Non-pigmented ciliary epithelial cell (primary cell): ENCODE measurements at places on chromosomes 2 and 18.

GRCh38 chr2:145736871-145737270 lies 1217.0 kb upstream of the ZEB2 start:
- no peak for DNase-seq

DNA sequence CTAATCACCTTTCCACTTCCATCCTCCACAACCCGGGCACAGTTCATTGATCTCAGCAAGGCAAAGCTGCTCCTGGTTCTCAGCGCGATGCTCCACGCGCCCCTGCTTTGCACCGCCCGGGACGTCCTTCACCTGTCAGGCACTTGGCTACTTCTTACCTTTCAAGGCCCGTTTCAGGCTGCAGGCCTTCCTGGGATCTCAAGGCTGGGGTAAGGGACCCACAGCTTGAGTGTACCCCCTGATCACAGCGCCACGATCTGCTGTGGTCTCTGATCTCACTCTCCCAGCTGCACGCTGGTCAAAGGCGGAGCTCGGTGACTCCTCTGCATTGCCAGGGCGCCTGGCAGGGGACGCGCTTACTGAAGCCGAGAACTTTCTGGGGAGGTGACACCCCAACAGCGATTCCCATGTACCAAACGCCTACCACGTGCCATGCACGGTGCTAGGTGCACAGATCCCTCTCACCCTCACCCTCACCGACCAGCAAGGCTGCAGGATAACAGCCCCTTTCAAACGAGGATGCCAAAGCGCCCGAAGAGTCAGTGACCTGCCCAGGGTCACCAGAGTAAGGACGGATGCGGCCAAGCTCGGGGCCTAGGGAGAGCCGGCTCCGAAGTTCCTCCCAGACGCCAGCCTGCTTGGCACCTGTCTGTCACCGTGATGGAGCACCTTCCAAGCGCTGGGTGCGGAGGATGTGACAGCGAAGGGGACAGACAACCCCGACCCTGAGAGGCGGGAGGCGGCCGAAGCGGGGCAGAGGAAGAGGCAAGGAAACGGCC lies 818 bp downstream of the ITGB1BP1 start:
- DNase-seq: no peak

DNA sequence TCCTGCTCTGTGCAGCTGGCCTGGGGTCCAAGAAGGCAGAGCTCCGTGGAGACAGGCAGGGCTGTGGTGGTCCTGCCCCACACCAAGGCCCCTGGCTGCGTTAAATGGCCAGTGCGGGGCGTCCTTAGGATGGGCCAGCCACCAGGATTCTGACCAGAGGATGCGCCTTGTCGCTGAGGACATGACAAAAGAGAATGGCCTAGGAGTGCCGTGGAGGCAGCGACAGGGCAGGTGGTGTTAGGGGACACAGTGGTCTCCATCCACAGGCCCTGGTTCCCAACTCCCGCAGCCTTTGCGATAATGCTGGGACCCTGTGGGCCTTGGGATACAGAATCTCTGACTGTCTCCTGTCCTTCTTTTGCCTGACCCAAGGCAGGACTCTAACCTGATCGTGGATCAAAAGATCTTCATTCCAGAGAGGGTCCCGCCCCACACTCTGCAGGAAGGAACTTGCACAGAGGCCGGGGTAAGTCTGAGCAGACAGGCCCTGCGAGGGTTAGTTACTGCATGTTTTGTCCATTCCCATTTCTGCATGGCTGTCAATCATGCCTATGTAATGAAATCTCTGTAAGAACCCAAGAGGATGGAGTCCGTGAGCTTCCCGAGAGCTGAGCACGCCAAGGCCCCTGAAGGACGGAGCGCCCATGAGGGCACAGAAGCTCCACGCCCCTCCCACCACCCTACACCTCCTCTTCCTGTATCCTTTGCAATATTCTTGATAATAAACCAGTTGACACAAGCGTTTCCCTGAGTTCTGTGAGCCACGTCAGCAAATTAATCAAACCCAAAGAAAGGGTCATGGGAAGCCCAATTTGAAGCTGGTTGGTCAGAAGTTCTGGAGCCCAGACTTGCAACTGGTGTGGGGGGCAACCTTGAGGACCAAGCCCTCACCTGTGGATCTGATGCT lies 251.5 kb upstream of the SALL3 start:
- no peak for DNase-seq

DNA sequence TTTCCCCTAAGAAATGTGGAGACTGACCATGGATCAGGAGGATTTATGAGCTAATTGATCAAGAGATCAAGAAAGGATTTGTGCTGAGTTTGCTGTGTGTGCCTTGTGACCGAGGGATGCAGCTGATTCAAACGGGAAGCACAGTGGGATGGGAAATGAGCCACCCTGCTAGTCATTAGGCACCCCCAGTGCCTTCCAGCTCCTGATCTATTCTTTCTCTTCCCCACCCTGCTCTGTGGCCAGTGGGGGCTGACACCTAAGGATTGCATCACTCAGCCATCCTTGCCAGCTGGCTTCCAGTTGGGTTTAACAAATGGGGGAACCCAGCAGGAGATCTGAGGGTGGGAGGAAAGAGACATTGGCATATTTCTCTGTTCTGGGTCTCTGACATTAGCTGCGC lies 132.2 kb upstream of the CXCR4 start:
- no peak for DNase-seq

- no peak for DNase-seq
Measured at GRCh38 chr2:121888189-121888557, 132.7 kb downstream of the TSN start.

- no peak for DNase-seq
Measured at GRCh38 chr2:201574766-201575165, 68.5 kb downstream of the TMEM237 start.

DNA sequence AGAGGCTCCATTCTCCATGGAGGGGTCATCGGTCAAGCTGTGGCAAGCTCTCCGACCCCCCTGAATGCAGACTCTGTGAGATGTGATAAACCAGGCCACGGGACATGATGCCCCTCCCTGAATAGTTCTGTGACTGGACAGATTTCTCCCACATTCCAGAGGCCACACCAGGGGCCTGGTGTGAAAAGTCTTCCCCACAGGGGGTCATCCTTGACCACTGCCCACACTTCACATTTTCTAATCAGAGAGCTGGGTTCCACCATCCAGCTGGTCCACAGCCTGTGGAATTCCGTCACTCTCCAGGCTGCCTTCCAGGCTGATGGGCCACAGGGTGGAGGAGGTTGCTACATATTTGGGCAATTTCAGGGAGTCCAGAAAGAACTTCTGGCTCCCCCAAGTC lies 51.3 kb upstream of the CYRIA start:
- DNase-seq: no peak

GRCh38 chr2:80303006-80303908 lies 1.3 kb downstream of the LRRTM1 start:
- no peak for DNase-seq

DNA sequence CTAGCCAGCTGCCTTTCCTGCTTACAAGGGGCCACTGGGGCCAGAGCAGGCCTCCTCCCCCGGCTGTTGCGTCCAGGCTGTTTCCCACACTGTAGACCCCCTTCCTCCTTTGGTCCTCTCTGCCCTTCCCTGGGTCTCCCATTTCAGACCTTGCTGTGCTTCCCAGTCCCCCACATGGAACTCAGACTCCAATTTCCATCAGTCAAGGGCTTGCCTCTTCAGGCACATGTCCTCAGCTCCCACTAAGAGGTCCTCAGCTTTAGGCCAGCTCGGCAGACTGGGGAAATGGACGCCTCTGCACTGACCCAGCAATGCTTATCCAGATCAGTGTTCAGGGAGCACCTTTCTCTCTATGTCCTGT lies 98.0 kb upstream of the BZW1 start:
- DNase-seq: no peak

- DNase-seq: no peak
Measured at GRCh38 chr2:173457366-173457765, 102.7 kb downstream of the CDCA7 start.

GRCh38 chr18:64201781-64202180 lies 52.9 kb upstream of the LINC00305 start:
- DNase-seq: no peak

DNA sequence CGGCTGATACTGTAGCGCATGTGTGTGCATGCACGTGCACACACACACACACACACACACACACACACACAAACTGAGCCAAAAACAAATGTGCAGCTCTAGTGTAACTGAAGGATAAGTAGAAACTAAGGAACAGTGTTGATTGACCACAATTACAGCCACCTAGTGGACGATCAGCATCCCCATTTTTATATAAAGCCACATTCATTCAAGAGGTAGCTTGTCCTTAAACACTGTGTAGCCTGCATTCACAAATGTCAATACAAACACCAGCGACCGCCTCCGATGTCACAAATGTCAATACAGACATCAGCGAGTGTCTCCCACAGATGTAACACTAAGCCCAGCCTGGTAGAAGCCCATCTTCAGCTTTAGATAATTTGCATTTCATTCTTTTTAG lies 167.4 kb downstream of the PTGR3 start:
- no peak for DNase-seq
